Left cardiac atrium (tissue), 4 donors: ENCODE measurements at places on chromosomes 12 and 14.

- DNase-seq = no peak
These were observed 7.3 kb downstream of the ATG14 start for GRCh38 chr14:55404173-55404854.

GRCh38 chr14:98958048-98958631 is 313.9 kb downstream of the BCL11B start:
- no peak for DNase-seq

GRCh38 chr12:40648519-40648918 is 43.7 kb upstream of the CNTN1 start:
- DNase-seq = no peak

GRCh38 chr14:98956661-98957060 is 315.3 kb downstream of the BCL11B start:
- DNase-seq = no peak
